ENCODE measurements at places on chromosomes 6 and 20.
A peak's percentile ranks its signal among the peaks of the same experiment; 100 is the strongest.

GRCh38 chr6:119243657-119244056, 105.9 kb downstream of the MAN1A1 start:
- DNase-seq: no peak

DNA sequence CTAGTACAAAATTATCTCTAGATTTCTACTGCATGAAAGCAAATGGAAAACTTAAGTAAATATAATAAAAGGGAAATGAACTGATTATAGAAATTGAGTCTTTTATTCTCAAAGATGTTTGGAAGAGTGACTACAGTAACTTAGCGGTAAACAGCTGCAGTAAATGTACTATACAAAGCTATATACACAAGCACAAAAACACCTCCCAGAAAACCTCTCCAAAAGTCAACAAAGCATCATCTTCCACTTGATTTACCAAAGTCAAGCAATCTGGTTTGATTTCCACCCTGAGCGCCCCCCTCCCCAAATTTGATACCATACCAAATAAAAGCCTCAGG, 142.1 kb upstream of the SHLD1 start:
- no peak for DNase-seq

DNA sequence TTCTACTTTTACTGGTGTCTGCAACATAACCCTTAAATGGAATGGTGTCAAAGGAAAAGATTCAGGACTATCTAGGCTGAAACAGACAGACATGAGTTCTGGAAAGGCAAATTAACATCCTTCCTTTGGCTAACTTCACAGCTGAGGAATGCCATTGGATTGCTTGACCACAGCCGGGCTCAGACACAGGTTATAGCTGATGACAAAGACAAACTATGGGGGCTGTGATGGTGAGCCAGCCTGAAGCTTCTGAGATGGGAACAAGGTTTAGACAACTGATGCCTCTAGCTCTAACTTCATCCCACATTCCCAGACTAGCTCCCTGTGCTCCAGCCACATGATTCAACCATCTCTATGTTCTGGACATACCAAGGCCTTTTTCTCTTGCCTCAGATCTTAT, 15.3 kb downstream of the POLR1C start:
- DNase-seq: no peak

DNA sequence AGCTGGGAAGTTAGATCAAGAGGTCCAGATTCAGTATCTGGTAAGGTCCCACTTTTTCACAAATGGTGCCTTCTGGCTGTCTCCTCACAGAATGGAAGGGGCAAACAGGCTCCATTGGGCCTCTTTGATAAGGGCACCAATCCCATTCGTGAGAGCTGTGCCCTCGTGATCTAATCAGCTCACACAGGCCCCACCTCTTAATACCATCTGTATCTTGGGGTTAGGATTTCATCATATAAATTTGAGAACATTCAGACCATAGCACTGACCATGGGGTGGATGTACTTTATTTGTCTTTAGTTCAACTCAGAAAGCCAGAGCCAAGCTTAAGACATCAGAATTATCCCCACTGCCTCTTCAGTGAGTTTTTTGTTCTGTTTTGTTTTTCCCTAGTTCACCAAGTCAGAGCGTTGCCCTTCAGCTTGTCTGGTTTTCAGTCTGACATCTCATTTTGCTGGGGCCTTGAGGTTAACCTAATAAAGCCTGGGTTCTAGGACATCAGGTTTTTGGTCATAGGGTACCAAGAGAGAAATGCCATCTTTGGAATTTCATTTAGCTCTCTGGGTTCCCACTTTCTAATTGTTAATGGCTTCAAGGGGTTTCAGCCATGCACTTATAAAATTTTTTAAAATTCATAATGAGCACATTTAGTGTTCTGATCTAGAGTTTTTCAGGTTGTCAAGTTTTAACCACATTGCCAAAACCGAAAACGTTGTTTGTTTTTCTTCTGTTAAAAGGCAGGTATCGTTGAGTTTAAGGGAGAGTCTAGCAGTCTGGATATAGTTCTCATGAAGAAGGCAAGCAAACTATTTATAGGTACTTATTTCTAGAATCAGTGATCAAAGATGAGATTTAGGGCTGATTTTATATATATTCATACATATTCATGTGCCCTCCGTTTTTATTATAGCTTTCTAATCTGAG, 19.0 kb downstream of the SENP6 start:
- no peak for DNase-seq

DNA sequence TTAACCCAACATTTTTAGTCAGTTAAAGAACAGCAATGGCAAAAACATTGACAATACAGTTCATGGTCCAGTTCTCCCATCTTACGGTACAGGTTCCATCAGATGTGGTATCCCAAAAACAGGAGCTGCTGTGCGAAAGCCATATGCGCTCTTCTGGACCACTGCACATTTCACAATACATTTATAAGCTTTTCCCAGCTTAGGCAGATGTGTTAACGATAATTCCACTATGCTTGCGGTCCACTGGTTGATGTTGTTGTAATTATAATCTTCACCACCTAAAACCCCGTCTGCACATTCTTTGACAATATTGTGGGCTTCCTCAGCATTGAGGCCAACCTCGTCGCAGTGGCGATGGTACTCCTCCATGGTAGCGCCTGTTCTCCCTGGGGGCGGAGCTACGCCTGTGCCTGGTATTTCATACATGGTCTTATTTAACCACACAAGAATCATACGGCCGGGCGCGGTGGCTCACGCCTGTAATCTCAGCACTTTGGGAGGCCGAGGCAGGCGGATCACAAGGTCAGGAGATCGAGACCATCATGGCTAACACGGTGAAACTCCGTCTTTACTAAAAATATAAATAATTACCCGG, 52.0 kb downstream of the BFSP1 start:
- DNase-seq: no peak

- DNase-seq: no peak
These were observed 44.7 kb downstream of the ESF1 start for GRCh38 chr20:13739731-13740649.

- no peak for DNase-seq
These were observed 149.2 kb upstream of the PRDM1 start for GRCh38 chr6:105936972-105937371.

- DNase-seq: no peak
These were observed 10.8 kb downstream of the MMP24OS start for GRCh38 chr20:35267092-35267491.

DNA sequence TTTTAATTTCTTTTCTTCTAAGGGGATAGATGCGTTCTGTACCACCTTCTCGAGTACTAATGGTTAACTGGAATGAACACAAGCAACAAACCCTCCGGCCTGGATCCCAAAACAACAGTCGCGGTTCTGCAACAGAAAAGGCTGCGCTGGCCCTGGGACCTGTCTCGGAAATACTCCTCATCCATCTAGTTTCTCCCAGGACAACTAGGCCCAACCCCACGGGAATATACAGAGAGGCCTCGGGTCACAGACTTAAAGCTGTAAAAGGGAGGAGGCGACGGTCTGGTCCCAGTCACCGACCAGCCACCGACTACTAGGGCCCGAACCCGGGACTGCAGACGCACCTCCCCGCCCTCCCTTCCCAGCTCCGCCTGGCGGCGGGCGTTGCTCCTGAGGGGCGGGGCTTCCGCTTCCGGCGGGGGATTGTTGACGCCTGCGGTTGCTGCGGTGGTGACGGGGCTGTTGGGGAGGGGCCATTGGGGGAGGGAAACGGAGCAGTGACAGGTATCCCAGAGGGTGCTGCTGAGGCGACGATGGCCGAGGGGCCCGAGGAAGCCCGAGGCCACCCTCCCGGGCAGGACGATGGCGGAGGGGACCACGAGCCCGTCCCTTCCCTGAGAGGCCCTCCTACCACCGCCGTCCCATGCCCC, at the start of gene FAM8A1:
TSS of gene FAM8A1 (plus strand) at position 426 of the 650 bp plus-strand sequence. CDS start at position 534, 108 bp downstream.
- peak; percentile 95 for DNase-seq

Measured in T-helper 9 cell (primary cell).